BJ (cell line): ENCODE measurements at places on chromosomes 2 and 18. TPM values are rescaled to one million over a fixed set of nuclear protein-coding genes. Genes with fewer than 3 reads are reported as not detected.

- DNase-seq = no peak
These were observed 842.2 kb downstream of the CNTNAP5 start for GRCh38 chr2:124867247-124867646.

DNA sequence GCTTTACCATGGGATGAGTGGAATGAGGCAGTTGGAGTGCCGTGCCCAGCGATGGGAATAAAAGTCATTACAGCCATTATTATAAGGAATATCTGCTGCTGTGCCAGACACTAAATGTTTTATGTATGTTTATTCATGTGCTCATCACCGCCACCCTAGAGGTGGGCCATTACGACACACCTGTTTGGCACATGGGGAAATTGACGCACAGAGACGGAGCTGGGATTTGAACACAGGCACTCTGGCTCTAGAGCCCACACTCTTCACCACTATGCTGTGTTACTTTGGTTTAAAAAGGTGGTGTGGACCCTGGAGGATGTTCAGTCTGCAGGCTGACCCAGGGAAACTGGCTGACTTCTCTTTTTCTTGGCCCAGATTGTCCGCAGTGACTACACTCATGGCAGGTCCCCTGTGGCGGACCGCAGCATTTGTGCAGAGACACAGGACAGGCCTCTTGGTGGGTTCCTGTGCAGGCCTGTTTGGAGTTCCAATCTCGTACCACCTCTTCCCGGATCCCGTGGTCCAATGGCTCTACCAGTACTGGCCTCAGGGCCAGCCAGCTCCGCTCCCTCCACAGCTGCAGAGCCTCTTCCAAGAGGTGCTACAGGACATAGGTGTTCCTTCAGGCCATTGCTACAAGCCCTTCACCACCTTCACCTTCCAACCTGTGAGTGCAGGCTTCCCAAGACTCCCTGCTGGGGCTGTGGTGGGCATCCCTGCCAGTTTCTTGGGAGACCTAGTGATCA, 1.6 kb downstream of the TMEM177 start:
- DNase-seq = no peak

DNA sequence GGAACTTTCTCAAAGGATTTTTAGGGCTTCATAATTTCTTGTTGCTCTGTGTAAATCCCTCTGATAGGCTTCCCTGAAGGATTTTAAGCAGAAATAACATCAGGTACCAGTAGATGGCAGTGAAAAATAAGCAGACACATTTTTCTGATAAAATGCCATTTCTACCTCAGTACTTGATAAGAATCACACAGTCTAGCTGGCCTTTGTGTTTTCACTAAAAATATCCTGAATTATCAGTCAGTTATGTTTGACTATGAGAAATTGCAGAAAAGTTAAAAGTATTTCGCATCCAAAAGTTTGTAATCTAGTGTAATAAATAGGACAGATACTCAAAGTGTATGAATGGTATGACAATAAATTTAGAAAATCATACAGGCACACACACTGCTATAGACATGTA, 68.7 kb downstream of the DNAJC10 start:
- DNase-seq = no peak

ERICH2 gene
- not detected in 2 replicates for polyA plus RNA-seq

- DNase-seq = no peak
These were observed 170.1 kb upstream of the KYNU start for GRCh38 chr2:142707318-142707717.

DNA sequence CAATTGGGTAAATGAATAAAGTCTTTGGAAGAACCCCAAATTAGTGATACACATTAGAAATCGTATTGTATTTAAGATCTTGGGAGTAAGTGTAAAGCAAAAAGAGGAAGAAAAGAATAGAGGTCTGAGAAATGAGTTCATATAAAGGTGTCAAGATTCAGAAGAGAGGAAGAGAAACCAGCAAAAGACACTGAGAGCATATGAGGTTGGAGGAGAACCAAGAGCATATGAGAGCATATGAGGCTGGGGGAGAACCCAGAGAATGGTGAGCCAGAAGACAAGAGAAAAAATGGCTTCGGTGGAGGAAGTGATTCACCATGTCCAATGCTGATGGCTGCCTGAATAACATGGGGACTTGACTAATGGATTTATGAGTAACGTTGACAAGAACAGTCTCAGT, 620.1 kb upstream of the GCFC2 start:
- DNase-seq = no peak

GAL3ST2 gene
- polyA plus RNA-seq = not detected in 2 replicates

DNA sequence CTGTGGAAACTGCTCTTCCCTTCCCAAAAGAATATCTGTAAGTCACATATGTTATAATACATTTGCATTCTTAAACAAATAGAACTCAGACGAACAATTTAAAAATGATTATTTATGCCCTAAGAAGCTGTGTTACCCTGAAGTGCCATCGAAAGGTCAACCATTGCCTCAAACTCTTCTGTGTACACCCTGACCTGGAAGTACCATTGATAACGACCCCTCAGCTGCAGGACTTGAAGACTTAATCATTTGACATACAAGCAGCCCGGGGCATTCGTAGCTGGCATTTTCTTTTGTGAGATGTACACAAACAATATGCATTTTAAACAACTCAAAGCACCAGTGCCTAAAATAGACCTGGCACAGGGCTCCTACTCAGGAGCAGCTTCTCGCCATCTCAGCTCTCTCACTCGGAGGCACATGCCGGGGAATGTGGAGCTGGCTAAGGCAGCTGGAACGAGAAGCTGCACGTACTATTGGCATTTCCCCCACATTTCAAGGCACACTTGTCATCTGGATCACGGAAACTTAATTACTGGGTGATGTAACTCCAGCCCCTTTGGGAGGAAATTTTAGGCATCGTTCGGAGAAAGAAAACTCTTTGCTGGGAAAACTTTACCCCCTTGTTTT, 170.0 kb upstream of the GALNT5 start:
- peak; percentile 8 for DNase-seq

DNA sequence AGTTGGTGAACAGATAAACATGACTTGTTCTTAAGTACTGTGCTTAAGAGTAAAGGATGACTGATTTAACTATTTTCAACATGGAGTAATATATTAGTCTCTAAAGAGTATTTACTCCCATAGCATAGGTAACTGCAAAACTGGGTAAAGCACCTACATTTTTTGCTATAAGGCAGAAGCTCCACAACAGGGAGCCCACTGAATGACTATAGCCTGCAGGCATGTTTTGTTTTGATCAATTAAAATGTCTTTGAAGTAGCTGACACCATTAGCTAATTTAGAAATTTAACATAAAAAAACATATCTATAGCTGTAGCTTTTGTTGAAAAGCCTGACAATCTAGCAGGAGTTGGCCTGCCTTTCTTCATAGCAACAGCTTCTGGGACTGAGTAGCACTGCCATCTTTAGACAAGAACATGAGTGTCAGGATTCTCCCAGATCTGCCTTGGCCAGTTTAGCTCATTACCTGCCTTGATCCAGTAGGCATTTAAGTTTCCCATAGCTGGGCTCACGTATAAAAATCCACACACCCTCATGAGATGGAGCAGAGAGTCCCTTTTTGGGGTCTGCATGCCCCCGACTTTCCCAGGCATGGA, 1935.1 kb upstream of the PIK3C3 start:
- DNase-seq = no peak
